ENCODE measurements at places on chromosomes 5 and 9. TPM values are rescaled to one million over a fixed set of nuclear protein-coding genes. Genes with fewer than 3 reads are reported as not detected.
A peak's percentile ranks its signal among the peaks of the same experiment; 100 is the strongest.

The FREM1 gene
- total RNA-seq = 21.0 TPM

- no peak overlapping the region for H3K4me3 ChIP-seq
- no peaks in the 10 kb centered on the region for H3K27me3 ChIP-seq
- no peaks in the 10 kb centered on the region for H3K4me1 ChIP-seq
- no peak for DNase-seq
- H3K27ac ChIP-seq = no peak overlapping the region
- peaks cover 79% of the 10 kb centered on the region for H3K36me3 ChIP-seq
These were observed 40.4 kb downstream of the ZDHHC21 start for GRCh38 chr9:14652729-14653377.

DNA sequence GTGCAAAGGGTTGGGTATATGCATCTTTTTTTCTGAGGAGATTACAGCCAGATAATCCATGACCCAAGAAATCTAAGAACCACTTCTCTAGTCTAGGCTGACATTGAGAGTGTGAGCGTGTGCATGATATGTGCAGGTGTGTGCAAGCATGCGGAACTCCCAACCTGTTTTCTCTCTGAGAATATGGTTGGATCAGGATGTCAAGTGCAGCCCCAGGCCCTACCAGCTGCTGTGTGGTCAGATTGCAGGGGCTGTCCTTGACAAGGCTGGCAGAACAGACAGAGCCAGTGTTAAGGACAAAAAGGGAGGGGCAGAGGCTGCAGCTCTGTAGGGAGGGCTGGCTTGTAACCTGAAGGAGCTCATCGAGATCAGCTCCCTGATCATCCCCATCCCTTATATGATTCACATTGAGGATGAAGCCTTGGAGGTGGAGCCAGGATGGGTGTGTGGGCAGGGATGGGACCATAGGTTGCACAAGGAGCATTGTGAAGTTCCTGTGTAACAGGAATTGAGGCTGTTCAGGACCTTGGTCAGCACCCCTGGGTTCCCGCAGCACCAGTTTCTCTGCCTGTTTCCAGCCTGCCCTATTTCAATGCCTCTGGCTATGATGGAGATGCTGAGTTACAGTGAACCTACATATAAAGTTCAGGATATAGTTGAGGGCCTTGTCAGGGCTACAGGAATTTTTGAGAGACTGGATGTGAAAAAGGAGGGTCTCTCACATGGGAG lies 52.6 kb upstream of the ARAP3 start:
- no peaks in the 10 kb centered on the region for H3K36me3 ChIP-seq
- H3K4me3 ChIP-seq = no peak overlapping the region
- H3K27me3 ChIP-seq = no peaks in the 10 kb centered on the region
- no peaks in the 10 kb centered on the region for H3K4me1 ChIP-seq

DNA sequence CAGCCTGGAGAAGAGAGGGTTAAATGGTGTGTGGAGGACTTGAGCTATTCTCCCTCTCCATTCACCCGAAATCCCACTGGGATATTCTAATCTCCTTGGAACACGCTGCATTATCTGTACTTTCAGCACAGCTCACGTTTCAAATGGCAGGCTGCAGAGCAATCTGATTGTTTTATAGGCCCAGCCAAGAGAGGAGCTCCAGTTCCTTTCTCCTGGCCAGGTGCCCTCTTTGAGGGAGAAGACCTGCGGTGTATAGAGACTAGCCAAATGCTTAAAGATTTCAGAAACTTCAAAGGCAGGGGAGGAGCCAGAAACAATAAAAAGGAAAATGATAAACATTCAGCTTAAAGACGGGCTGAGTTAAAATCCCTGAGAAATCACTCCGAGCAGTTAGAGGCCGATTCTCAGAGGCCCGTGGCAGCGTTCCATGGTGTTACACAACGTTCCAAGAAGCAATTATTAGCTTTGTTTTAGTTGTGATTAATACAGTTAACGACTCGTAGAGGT lies 564.0 kb upstream of the KLF4 start:
- DNase-seq = no peak
- no peaks in the 10 kb centered on the region for H3K27me3 ChIP-seq
- no peaks in the 10 kb centered on the region for H3K36me3 ChIP-seq
- peaks cover 26% of the 10 kb centered on the region for H3K4me1 ChIP-seq
- H3K27ac ChIP-seq = no peak overlapping the region
- H3K4me3 ChIP-seq = no peak overlapping the region

- H3K27me3 ChIP-seq = no peaks in the 10 kb centered on the region
- H3K27ac ChIP-seq = no peak overlapping the region
- DNase-seq = no peak
- H3K4me3 ChIP-seq = no peak overlapping the region
- H3K4me1 ChIP-seq = no peaks in the 10 kb centered on the region
These were observed 39.2 kb upstream of the SHOC1 start for GRCh38 chr9:111833941-111834340.

DNA sequence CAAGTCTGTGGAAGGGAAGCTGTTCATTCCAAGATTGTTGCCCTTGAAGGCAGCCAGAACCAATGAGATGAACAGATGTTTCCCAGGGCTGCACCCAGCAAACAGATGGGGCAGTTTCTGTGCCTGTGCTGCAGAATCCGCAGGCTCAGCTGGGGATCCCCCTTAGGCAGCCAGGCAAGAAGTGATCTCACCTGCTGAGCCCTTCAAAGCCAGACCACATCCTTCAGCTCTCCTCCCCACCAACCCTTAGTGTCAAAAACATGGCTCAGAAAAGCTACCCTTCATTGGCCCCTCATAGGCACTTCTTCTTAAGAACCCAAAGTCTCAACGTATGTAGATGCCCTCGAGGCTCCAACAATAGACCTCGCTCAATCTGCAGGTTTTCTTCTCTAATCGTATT lies 626.7 kb downstream of the CCDC171 start:
- H3K4me1 ChIP-seq = no peaks in the 10 kb centered on the region
- H3K27me3 ChIP-seq = no peaks in the 10 kb centered on the region
- no peak for DNase-seq
- H3K36me3 ChIP-seq = no peaks in the 10 kb centered on the region
- no peak overlapping the region for H3K27ac ChIP-seq
- H3K4me3 ChIP-seq = no peak overlapping the region

- H3K4me1 ChIP-seq = peaks cover 25% of the 10 kb centered on the region
- no peaks in the 10 kb centered on the region for H3K27me3 ChIP-seq
- no peak overlapping the region for H3K27ac ChIP-seq
- DNase-seq = peak; percentile 58
These were observed 155.5 kb downstream of the GNAQ start for GRCh38 chr9:77876091-77876490.

The FSTL4 gene
- total RNA-seq = 5.0 TPM

The FBN2 gene
- 131 TPM for total RNA-seq

The PCA3 gene
- total RNA-seq = not detected

Data from endodermal cell (in vitro differentiated cells).